MM.1S (cell line): ENCODE measurements at places on chromosomes 13 and 19.

DNA sequence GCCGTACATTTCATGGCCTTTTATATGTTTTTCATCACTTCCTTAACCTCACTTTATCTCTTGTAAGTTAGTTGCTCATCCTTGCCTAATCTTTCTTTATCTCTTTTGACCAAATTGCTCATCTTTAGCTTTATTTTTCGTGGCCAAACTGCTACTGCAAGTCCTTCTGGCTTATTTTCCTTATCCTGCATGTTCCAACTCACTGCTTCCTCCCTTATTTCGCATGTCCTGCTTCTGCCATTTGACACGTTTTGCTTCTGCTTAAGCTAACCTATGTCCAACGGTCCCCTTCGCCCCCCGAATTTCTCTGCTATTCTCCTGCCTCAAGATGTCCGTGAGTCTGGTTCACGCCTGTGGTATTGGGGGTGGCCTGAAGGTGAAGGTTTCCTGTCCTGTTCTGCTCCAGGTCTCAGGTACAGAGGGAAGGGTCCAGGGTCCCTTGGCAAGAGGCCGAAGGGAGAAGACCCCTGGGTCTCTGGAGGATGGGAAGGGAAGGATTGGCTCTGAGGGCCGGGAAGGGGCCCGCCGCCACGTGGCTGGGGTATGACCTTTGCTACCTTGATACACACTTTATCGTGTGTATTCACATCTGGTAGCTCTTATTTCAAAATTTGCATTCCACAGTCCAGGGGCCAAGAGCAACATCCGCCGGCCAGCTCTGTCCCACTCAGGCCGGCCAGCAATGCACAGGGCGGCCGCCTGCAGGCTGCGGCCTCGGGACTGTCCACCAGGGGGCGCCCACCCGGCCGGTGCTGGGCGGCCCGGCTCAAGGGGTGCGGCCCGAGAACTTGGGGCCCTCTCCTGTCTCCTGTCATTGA, 2.9 kb upstream of the C19orf85 start:
- DNase-seq, result peak; percentile 47

GRCh38 chr19:17052439-17052838, 22.8 kb downstream of the HAUS8 start:
- DNase-seq, result no peak

- DNase-seq, result no peak
Measured at GRCh38 chr19:5186293-5187050, 154.1 kb downstream of the PTPRS start.

DNA sequence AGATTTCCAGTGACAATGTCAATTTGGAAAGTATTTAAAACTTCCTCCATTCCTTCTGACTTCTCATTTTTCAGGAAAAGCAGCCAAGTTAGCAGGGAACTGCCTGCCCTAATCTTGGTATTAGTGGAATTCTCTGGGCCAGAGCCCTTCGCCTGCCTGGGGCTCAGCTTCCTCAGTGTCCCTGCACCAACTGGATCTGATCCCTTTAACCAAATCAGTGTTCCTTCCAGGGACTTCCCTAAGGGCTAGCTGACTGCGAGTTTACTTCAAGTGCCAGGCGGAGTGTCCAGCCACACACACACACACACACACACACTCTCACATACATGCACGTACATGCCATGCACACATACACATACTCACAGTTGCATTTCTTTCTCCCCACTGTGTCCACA, 20.0 kb downstream of the RAB20 start:
- DNase-seq, result no peak

- peak; percentile 55 for DNase-seq
Measured at GRCh38 chr19:10471909-10472308, 31.2 kb downstream of the KEAP1 start.

DNA sequence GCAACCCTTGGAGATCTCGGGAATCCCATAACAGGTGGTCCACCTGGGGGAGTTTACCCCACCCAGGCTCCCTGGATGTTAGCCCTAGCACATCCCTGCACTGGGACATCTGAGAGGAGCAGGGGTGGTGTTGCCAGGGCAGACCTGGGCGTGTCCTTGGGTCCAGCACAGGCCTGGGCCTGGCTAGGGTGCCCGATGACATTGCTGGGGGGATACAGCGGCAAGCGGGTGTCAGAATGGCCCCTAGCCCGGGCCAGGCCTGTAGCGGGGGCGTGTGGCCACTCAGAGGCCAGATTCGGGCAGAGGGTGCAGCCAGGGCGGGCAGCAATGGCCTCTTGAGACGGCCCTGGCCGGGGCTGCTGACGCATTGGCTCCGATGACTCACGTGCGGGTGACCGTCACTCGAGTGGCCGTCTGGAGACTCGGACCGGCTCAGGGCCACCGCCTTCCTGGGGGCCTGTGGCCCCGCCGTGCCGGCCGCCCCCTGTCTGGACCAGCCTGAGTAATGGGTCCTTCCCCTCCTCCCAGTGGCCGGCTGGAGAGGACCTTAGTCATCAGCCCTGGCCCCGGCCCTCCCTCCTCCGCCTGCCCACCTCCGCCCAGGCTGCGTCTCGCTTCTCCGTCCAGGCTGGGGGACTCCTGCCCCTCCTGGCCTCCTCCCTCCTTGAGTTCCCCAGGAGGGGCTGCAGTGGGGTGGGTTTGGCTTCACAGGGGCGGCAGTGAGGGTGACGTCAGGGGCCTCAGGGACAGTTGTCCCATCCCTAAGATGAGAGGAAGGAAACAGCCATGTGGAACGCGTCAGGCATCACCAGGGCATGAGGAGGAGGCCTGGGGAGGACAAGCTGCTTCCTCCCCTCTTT, 23.2 kb upstream of the CRTC1 start:
- no peak for DNase-seq

GRCh38 chr13:34161931-34162543, 344.1 kb downstream of the RFC3 start:
- DNase-seq, result no peak

DNA sequence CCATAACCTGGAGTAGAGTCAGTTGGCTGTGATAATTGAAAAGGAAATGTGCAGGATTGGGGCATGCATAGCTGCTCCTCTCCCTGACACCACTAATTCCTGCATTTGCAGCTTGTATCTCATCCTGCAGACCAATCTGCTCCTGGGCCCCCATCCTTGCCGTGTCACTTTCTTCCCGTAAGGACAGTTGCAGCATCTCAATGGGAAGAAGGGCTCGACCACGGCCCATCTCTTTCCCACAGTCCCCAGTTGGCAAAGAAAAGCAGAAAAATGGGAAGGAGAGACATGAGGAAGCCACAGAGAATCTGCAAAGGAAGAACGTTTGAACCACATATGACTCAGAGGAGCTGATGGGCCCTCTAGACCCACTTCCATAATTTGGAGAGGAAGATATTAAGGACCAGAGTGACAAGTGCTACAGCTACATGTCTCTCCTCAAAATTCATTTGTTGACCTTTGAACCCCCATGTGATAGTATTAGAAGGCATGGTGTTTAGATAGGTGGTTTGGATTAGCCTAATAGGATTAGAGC, 1.8 kb upstream of the SIGLEC12 start:
- no peak for DNase-seq

GRCh38 chr13:71290963-71291841, 575.8 kb downstream of the DACH1 start:
- DNase-seq, result peak; percentile 85

GRCh38 chr13:44842158-44842557, 147.1 kb downstream of the NUFIP1 start:
- DNase-seq, result no peak

DNA sequence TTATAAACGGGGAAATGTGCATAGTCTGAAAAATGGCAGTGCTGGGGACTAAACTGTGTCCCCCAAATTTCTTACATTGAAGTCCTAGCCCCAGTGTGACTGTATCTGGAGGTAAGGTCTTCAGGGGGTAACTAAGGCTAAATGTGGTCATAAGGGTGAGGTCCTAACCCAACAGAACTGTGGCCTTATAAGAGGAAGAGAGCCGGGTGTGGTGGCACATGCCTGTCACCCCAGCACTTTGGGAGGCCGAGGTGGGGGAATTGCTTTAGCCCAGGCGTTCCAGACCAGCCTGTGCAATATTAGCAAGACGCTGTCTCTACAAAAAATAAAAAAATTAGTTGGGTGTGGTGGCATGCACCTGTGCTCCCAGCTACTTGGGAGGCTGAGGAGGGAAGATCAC, 17.8 kb downstream of the PROZ start:
- DNase-seq, result no peak

DNA sequence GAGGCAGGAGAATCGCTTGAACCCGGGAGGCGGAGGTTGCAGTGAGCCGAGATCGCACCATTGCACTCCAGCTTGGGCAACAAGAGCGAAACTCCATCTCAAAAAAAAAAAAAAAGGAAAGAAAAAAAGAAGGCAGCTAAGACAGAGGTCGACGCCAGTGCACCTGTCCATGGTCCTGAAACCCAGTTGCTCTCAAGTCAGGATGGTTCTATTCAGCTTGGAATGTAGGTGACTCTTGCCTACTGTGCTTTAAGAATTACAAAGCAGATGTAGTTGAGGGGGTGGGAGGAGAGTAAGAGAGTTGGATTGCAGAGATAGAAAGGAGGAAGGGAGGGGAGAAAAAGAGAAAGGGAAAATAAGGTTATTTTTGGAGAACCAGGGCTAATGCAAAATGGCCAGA, 18.7 kb downstream of the CACNG7 start:
- DNase-seq, result peak; percentile 38

GRCh38 chr13:47148543-47148942, 251.7 kb upstream of the HTR2A start:
- no peak for DNase-seq

GRCh38 chr19:41565379-41565720, 10.6 kb upstream of the CEACAM21 start:
- no peak for DNase-seq

DNA sequence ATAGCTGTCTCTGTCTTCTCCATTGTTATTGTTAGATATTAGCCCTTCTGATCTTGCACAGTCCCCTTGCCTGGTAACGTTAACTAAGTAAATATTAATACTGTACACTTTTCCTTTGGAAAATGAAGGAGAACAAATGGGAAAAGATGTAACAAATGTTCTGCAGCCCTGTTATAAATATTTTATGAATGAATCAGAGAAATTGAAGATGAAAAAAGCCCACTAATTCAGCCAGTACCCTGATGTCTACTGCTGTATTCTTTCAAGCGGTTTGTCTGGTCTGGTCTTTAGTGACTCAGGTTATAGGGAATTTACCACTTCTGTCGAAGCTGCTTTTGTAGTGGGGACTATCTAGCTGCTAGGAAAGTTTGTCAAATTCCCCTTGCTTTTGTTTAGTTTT, 121.0 kb downstream of the COG6 start:
- DNase-seq, result no peak

DNA sequence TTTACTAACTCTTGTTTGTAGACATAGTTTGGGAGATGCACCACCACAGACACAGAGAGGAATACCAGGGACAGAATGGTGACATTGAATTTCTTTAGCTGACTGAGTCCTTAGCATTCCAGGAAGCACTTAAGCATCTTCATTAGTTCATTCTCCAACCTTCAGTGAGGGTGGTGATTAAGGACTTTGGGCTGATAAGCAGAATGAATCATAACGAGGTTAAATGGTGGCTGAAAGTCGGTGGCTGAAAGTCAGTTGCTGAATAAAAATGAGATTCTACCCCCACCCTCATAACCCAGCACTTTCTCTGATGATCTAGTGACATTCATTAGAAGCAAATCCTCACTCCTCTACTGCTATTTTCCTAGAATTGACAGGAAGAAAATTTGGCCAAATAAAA, 10.6 kb downstream of the PCDH8 start:
- no peak for DNase-seq

- no peak for DNase-seq
Measured at GRCh38 chr13:77062097-77062496, 35.1 kb upstream of the FBXL3 start.

- DNase-seq, result no peak
Measured at GRCh38 chr19:16627928-16628182, 149 bp downstream of the MED26 start.

DNA sequence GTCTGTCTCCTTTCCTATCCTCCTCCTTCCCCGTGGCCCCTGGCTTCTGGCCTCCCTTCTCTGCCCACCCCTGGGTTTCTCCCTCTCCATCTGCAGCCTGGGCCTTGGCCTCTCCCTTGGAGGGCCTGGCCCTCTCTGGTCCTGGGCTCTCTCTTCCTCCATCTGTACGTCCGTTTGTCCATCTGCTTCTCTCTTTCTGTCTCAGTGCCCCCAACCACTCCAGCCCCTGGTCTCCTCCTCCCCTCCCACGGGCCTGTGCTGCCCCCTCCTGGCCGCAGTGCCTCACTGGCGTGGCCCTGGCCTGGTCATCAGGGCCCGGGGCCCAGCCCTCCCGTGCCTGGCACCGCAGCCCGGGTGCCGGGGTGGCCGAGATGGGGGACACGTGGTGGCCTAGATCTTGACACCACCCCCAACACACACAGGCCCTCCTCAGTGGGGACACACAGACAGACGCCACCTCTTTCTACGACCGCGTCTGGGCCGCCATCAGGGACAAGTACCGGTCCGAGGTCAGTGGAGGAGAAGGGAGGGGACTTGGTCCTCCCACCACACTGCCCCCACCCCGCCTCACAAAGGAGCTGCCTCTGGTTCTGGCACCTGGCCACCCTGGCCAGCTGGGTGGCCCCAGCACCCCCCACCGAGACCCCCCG, 11.3 kb downstream of the PRKCSH start:
- peak; percentile 20 for DNase-seq

DNA sequence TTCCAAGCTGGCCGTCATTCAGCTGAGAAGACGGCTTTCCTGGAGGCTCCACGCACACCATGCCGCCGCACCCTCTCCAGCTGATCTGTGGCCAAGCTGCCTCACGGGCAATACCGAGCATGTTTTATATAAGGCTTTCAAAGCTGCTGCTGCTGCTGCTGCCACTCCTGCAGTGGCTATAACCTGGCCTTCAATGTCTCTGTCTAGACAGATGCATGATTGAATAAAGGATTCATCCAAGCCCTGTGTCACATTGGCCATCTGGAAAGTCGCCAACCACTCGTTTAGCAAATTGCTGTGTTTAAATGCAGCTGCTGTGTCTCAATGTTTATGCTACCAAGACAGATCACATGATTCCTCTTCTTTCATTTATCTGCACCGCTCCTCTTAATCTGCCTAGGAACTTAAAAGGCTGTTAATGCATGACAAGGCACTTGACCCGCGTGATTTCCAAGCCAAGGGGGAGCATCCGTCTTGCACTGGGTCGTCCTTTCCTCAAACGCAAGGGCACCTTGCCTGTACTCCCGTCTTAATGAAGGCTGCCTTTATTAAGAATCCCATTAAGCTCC, 114.3 kb downstream of the TEX26 start:
- no peak for DNase-seq

GRCh38 chr19:46196410-46197124, 33.0 kb upstream of the IGFL1 start:
- no peak for DNase-seq

GRCh38 chr13:20043207-20043925, 84.8 kb downstream of the ZMYM2 start:
- no peak for DNase-seq
